ENCODE measurements at places on chromosomes 7 and 10. TPM values are rescaled to one million over a fixed set of nuclear protein-coding genes. Genes with fewer than 3 reads are reported as not detected.

- no peak for DNase-seq
These were observed 27.6 kb downstream of the AMZ1 start for GRCh38 chr7:2715341-2716231.

DNA sequence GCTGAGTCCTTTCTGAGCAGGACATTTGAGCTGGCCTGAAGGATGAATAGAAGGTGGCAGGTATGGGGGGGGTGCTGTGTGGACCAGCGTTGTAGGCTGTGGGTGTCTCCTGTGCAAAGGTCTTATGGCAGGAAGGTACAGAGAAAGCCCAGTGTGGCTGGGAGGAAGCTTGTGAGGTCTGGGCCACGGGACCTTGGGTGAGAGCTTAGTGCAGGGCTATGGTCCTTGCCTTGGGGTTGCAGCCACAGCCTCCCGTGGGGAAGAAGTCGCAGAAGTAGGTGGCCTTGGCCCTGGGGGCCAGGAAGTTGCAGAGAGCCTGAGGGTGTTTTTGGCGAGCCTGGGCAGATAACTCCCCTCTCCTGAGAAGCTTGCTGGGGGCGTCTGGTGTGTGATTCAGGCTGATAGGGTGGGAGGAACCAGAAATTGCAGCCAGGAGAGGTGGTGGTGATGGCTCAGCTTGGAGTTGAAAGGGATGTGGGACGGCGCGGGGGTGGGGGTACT is 172.0 kb upstream of the TNRC18 start:
- no peak for DNase-seq

DNA sequence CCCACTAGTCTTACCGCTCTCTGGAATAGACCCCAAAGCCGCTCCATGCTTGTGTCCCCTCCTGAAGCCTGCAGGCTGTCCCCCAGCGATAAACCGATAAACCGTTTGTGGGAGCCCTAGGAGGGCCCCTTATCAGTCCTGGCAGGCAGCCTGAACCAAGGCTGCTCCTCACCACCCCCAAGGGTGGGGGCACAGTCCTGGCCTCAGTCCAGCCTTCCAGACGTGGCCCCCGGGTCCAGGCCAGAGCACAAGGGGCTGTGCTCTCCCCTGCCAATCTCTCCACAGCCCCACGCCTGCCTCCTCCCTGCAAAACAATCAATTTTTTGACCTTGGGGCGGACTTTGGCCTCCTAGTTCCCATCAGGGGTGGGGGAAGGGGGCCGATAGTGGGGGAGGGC is at the start of gene TFR2:
Gene TFR2 (minus strand): TSS at position 90 of the 397 bp plus-strand sequence. CDS start 43 bp downstream, at position 47.
- DNase-seq: no peak

GRCh38 chr7:77338883-77339629 is 77.1 kb downstream of the GSAP start:
- no peak for DNase-seq

GRCh38 chr7:138538518-138538917 is 78.5 kb downstream of the TRIM24 start:
- DNase-seq: no peak

DNA sequence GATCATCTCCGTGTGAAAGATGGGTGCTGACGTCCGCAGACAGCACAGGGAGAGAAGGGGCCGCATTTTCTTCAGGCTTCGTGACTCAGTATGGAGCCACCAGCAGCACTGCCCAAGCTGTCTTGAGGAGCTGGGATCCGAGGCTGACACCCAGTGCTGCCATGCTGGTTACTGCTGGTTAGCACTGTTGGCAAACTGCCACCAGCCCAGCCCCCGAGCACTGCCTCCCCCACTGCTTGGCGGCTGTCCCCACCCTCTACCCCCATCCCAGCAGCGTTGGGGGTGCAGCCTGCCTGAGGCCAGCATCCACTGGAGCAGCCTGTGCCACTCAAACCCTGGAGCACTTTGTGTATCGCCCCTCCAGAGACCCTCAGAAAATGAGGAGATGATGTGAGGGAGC is 35.8 kb upstream of the EN2 start:
- no peak for DNase-seq

CYP2C8 gene
- not detected for total RNA-seq

SFTPA1 gene
- not detected for total RNA-seq

CLEC5A gene
- 0.33 TPM for total RNA-seq

CCL24 gene
- total RNA-seq: not detected

MYL10 gene
- total RNA-seq: not detected

BUB3 gene
- total RNA-seq: 75.6 TPM

HTRA1 gene
- total RNA-seq: 121 TPM
